ENCODE measurements at places on chromosomes 6 and 20.

DNA sequence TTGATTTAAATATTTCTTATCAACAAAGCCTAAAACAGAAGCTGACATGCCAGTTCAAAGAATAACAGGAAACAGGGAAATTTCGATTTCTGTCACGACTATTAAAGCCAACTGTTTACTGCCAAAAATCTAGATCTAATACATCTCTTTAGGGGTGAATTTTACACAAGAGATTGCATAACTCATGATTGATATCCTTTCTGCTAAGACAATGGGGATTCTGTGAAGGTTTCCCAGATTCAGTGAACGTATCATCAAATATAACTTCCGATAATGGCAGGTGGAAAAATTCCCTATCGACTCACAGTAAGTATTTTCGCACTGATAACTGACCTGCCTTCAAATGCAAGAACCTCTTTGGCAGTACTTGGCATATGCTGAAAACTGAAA, 42.9 kb downstream of the NHSL1 start:
- no peak for DNase-seq

GRCh38 chr6:3329393-3330051, 70.8 kb downstream of the PSMG4 start:
- DNase-seq = no peak

- no peak for DNase-seq
Measured at GRCh38 chr6:10205892-10206291, 209.0 kb downstream of the TFAP2A start.

- DNase-seq = peak; percentile 29
Measured at GRCh38 chr6:70686548-70687133, 19.0 kb downstream of the SMAP1 start.

DNA sequence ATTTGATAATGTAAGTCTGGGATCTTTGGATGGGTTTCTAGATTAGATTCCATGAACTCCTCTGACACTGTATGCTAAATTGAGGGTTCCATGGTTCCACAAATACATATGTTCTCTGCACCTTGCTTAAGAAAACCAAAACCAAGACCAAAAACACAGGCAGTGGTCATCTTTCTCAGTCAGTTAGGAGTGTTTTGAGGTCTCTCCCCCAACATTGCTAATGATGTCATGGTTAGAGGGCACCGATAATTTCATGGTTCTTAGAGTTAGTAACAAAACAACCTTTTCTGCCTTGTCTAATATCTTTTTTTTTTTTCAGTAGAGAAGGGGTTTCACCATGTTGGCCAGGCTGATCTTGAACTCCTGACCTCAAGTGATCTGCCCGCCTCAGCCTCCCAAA, 44.5 kb downstream of the ARID1B start:
- no peak for DNase-seq

DNA sequence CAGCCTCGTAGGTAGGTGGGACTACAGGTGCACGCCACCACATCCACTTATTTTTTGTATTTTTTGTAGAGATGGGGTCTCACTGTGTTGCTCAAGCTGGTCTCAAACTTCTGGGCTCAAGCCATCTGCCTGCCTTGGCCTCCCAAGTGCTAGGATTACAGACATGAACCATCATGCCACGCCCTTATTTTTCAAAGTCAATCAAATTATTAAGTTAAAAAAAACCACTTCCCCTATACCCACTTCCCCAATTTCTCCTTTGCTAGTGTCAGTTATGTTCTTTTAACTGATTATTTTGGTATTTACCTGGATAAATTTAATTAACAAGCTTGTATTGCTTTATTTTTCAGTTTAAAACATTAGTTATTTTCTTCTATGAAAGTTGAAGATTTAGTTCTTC, 49.6 kb downstream of the RIOK1 start:
- DNase-seq = no peak

DNA sequence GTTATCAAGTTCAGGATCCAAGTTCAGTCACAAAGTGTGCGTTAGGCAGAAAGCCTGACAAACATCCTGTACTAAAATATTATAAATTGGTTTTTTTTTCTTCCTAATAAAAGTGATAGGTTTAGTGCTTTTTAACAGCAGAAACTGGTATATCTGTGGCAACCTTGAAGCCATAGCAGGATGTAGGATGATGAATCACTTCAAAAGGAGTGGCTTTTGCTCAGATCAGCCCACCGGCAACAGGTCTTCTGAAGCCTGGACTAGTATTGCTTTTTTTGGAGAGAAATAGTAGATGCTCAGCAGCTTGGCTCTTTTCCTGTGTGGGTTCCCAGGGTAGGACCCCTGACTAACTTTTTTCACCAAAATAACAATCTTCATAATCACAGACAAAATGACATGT, 190.8 kb downstream of the EPM2A start:
- no peak for DNase-seq

DNA sequence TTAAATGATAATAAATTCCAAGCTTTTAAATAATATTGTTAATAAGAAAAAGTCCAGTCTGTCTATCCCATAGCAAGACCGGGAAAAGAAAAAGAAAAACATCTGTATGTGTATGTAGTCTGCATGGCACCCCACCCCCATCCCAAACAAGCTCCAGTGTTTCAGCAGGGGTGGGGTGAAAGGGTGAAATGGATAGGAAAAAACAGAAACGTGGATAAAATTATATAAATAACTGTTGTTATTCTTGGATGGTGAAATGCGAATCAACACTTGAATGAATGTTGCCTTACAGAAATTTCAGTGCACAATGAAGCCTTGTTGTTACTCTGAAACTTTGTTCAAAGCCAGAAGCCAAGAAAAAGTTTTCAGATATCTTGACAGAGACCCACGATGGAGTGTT, 31.4 kb downstream of the HAO1 start:
- no peak for DNase-seq

- DNase-seq = no peak
Measured at GRCh38 chr20:57175397-57176010, 90.9 kb downstream of the BMP7 start.

GRCh38 chr6:156427345-156427744, 349.8 kb upstream of the ARID1B start:
- peak; percentile 2 for DNase-seq

Measured in HFFc6 (cell line).